Cerebellum (tissue), 4 donors: ENCODE measurements at places on chromosomes 16 and 17.

GRCh38 chr17:11330006-11330405 lies 89.0 kb downstream of the SHISA6 start:
- no peak for DNase-seq

GRCh38 chr17:73282629-73283028 lies 20.9 kb upstream of the CPSF4L start:
- DNase-seq, result no peak

DNA sequence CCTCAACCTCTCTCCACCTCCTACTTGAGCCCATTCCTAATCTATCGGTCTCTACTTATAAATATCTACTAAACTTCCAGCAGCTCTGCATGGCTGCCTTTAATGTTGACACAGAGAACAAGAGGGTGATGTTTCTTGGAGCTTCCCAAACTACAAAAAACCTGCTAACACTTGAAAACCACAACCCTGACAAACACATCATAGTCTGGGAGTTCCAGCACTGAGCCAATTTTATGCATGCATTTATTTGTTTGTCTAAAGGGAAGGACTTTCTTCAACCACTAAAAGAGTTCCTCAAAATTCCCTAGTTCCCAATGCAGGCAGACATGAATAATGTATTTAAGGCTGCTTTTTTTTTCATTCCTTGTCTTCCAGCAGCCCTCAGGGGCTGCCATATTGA lies 331.8 kb upstream of the XYLT1 start:
- DNase-seq, result no peak

DNA sequence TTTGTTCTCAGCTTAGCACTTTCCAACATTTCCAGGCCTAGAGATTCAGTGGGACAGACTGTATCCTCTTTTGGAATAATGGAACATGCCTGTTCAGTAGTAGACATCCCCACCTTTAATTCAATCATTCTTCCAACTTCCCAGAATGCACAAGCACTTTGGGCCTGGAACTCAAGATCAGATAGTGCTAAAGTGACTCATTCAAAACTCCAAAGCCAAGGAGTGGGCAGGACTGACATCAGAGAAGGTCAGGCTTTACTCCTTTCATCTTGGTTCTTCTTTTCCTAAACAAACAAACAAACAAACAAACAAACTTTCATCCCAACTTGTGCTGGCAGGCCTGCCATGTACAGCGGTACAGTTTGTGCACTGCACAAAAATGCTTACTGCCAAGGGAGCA lies 172.0 kb downstream of the AXIN2 start:
- no peak for DNase-seq

DNA sequence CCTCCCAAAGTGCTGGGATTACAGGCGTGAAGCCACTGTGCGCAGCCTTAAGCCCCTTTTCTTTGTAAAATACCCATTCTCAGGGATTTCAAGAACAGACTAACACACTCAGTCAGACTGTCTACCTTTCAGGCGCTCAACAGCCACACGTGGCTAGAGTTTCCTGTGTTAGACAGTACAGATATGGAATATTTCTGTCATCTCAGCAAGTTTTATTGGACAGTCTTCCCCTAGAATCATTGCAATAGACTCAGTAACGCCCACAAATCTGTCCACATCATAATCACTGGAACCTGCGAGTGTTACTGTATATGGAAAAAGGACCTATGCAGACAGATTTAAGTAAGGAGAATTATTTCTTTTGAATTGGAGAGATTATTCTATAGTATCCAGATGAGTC lies 160.5 kb downstream of the RBFOX1 start:
- DNase-seq, result no peak

- DNase-seq, result no peak
These were observed 51.5 kb upstream of the CBX4 start for GRCh38 chr17:79890706-79891105.

- DNase-seq, result no peak
These were observed 279.3 kb downstream of the ABCC12 start for GRCh38 chr16:47876511-47876910.

- no peak for DNase-seq
These were observed 226.5 kb downstream of the PMP22 start for GRCh38 chr17:15038656-15039055.

DNA sequence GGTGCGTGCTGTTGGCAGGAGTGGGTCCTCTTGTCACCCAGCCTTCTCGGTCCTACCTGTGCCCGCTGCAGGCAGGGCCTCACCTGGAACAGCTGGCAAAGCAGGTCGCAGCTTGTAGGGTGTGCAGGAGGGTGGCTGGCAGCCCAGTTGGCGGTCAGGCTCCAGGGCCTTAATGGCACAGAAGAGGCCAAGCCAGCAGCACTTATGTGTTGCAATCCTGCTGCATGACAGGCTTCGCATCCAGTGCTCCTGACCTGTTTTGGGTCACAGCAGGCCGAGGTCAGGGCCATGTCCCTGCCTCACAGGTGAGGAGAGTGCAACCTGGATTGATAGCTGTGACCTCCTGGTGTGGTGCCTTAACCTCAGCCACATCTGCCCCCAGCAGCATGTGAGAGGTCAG lies 31.9 kb downstream of the ZC3H18 start:
- no peak for DNase-seq

GRCh38 chr16:85025781-85026653 lies 1.6 kb upstream of the KIAA0513 start:
- no peak for DNase-seq
